CD4-positive, alpha-beta T cell treated with Interleukin-2 at 100 ng/mL for 4 hours (primary cell): ENCODE measurements at places on chromosomes 2 and 18.

DNA sequence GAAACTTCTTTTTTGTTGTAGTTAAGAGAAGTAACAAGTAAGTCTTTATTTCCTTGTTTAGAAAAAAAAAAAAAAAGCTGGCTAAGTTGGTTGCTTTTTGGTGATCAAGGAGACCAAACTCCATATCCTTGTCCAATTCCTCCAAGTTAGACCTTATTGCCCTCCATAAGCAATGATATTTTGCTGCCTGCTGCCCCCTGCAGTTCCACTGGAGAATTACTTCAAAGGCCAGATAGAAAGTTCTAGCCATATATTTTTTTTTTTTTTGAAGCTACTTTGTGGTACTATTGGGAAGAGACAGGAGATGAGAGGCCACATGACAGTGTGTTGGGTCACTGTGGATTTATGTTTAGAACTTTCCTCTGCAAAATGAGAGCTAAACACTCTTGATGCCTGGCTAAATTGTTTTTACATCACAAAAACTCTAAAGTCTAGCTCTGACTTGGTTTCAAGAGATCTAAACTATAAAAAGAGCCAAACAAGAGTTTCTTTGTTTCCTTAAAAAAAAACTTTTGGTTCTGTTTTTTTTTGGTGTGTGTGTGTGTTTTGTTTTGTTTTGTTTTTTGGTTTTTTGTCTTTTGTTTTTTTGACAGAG lies 80.7 kb upstream of the RASGRP3 start:
- peak; percentile 40 for DNase-seq

DNA sequence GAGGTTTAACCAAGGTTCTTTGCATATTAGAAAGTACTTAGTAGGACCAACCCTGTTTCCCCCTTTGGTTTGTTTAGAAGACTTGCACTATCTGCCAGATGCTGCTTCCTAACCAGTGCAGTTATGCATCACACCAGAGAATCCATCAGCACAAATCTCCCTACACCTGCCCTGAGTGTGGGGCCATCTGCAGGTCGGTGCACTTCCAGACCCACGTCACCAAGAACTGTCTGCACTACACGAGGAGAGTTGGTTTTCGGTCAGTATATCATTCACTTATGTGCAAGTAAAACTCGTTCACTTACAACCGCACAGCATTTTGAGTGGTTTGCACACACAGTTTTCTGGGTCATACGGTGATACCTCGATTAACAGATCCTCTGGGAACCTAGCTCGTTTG lies 69.7 kb downstream of the ZNF532 start:
- no peak for DNase-seq

GRCh38 chr18:7417727-7418126 lies 149.4 kb upstream of the PTPRM start:
- DNase-seq: no peak

DNA sequence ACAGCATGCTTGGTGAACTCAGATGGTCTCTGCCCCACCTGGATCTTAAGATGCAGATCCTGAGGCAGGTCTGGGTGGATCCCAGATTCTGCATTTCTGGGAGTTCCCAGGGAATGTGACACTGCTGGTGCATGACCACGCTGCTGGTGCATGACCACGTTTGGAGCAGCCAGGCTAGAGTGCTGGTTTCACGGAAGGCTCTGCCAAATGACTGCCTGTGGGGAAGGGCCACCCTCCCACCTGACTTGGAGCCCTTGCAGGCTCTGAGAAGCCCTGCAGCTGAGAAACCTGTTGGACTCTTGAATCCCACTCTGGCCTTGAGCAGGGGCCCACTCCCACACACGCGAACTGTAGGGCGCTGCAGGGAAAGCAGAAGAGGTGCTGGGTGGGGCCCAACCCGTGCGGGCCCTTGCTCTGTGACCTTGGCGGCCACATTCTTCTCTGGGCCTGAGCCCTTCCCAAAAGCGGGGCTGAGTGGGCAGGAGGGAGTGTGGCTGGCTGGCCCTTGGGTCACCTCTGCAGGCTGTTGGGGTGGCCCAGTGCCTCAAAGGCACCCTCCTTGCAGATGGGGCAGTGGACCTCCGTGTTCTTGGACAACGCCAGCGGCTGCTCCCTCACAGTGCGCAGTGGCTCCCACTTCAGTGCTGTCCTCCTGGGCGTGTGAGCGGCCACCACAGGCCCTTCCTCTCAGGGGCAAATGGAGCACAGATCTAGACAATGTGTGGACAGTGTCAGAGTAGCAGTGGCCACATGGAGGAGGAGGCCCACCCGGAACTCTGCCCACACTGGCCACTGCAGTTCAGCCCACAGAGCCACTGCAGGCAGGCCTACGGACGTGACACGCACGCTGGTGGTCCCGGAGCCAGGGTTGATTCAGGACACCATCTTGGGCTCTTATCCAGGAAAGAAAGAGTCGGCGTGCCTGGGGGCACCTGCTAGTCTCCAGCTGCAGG lies 7.9 kb downstream of the ERFE start:
- no peak for DNase-seq

GRCh38 chr2:188291617-188292347 lies at the start of gene GULP1:
TSS of gene GULP1 (plus strand) at chr2:188291874. CDS start at chr2:188477703, 185,829 bp downstream.
- no peak for DNase-seq

DNA sequence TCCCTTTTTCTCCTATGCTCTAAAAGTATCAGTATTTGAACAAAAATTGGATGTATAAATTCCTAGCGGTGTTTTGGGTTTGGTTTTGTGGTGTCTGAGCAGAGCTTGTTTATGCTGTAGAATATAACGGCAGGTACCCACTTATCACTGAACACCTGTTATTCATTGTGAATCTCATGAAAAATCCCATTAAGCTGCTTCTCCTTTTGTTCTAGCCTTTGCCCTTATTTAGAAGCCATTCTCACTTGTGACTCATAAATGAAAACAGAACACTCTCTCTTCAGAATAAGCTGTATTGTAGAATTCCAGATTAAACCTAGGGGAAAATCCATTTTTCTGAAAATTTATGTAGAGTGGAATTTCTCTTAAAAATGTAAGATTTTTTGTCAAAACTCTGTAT lies 104.0 kb downstream of the PRPF40A start:
- DNase-seq: no peak

DNA sequence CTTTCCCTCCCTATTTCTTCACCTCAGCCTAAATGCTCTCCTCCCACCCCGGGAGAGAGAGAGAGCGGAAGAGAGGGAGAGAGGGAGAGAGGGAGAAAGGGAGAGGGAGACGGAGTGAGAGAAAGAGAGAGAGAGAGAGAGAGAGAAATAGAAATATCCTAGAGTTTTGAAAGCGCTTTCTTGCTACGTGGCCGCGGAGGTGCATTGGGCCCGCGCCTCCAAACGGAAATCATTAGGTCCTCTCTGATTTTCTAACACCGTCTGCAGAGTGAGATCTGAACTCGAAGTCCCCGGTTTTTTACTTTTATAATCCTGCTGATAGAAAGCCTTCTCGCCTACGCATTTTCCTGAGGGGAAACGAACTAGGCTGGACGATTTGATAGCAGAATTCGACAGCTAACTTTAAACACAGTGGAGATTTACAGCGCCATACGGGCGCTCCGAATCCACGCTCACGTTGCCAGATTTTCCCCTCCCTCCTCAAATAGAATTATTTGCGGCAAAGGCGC lies 903 bp upstream of the EVX2 start:
- DNase-seq: no peak

- no peak for DNase-seq
These were observed 991.5 kb upstream of the FANCL start for GRCh38 chr2:59232394-59233165.

DNA sequence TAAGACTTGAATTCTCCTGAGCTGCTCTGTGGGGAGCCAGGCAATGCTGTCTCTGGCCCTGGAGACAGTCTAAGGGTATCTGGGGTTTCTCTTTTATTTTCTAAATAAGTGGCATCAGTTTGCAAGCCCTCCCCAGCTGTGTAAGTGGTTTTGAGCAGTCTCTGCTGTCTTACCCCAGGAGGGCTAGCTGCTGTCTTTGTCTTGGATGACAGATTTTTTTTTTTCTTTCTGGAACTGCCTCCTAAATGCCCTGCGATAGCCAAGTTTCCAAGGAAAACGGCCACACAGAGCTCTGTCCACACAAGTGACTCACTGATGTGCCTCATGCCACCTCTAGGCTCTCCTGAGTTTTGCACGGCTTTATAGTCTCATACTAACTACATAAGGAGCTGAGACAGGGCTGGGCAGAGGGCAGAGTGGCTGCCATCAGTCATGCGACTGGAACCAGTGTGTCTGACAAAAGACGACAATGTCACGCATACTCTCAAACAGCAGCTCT lies 37.2 kb upstream of the THOC1 start:
- no peak for DNase-seq

DNA sequence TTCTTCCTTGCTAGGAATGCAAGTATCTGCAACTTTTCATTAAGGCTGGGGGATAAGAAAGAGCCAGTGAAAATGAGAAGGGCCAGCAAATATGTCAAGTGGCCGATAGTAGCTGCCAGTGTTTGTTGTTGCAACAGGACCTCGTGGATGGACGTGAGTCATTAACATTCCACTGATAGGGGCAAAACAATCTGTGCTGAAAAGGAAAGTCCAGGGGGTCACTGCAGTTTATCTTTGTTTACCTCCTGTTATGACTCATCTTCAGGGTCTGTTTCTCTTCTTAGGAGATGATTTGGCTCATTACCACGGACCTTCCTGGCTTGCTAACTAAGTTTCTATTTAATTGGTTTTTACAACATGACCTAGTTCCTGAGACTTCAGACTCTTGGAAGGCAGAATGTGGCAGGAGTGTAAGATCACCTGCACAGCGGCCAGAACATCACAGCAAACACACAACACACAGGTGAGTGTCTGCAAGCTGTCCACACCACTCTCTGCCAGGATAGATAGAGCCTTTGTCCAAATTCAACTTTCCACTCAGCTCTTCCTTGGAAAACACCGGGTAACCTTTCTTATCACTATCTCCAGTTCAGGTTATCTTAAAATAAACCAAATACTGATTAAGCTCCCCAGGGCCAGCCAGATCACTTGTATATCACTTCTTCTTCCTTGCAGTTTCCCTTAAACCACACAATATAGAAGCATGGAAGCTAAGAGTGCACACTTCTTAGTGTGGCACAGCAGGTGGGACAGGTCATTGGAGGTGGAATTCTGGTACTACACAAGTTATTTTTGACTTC lies 157.5 kb upstream of the LMAN1 start:
- DNase-seq: no peak

GRCh38 chr2:79432731-79433146 lies 80.1 kb upstream of the CTNNA2 start:
- no peak for DNase-seq

GRCh38 chr18:23336101-23336500 lies 117.0 kb upstream of the RIOK3 start:
- no peak for DNase-seq

DNA sequence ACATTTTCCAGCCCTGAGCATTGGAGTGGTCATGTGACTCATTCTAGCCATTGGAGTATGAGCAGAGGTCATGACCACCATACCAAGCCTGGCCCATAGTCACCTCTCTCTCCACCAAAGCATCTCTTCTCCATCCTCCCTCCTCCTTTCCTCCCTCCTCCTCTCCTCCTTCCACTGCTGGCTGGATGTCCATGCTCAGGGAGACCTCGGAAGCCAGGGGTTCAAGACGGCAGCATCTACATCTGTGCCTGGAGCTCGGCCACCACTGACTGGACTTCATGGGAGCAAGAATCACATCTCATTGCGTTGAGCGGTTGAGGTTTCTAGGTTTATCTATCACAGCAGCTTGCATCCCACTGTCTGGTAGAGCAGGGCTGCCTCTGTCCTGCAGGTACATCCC lies 252.4 kb downstream of the NDUFA10 start:
- no peak for DNase-seq

DNA sequence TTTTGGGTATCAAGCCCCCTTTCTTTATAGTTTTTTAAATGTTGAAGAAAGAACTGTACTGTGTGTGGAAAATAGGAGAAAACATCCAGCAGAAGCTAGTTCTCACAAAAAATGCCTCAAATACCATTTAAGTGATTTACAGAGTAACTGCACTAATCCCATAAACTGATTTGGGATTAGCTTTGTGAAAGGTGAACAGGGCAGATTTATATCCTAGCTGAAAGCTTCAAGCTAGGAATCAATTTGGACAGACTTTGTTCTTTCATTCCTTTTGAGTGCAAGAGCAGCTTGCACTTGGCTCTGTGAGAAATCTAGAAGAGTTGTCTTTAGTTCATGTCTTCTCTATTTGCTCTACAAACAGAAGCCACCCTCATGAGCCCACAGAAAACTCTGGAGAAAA lies 183.9 kb upstream of the VRK2 start:
- no peak for DNase-seq

- DNase-seq: no peak
These were observed 342.9 kb downstream of the PARD3B start for GRCh38 chr2:204888222-204888621.

- DNase-seq: no peak
These were observed 6.3 kb downstream of the TLK1 start for GRCh38 chr2:171154348-171154747.

- no peak for DNase-seq
These were observed 26.3 kb downstream of the IRS1 start for GRCh38 chr2:226773291-226773690.

DNA sequence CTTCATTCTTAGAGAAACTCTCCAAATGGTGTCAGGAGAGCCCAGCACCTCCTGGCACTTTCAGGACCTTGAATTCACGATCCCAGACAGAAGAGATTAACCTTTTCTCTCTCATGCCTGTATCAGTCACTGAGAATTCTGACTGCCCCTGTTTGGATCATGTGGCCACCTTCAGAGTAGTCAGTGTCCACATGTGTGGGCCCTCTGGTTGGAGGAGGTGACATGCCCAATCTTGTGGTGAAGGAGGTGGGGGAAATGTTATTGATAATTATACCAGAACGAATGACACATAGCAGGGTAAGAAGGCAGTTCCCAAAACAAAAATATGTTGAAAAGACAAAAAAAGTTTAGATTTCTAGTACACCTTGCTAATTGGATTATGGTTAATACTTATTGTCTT lies 31.7 kb downstream of the UBXN4 start:
- DNase-seq: no peak

GRCh38 chr2:199581408-199581807 lies 123.7 kb upstream of the SATB2 start:
- no peak for DNase-seq

DNA sequence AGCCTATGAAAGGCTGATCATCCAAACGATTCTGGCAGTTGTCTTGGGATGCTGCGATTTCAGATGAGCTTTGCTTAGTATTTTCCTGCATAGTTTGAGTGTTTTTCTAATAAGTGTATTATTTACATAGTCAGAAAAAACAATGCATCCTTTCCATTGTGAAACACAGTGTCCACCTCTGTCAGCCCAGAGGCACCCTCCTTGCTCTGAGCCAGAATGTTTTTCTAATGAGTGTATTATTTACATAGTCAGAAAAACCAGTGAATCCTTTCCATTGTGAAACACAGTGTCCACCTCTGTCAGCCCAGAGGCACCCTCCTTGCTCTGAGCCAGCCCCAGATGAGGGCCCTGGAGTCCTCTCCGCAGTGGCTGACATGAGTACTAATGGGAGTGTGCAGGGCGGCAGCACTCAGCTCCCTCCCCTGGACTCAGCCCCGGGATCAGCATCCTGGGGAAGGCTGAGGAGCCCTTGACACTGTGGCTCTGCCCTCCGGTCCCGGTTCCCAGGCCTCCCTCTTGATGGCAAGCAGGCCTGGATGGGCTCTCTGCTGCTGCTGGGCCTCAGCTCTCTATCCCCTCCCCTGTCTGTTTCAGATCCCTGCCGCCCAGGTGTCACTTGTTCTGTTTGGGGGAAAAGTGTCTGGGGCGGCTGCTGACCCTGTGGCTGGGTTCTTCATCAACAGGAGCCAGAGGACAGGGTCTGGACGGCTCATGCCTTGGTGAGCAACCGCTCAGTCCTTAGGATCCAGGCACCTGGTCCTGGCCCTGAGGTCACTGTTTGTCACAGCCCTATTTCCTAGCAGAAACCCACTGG lies 5.9 kb downstream of the MFSD2B start:
- no peak for DNase-seq

- DNase-seq: no peak
These were observed 318.4 kb downstream of the GULP1 start for GRCh38 chr2:188610050-188610444.
